ENCODE measurements at places on chromosomes 3 and 15.

DNA sequence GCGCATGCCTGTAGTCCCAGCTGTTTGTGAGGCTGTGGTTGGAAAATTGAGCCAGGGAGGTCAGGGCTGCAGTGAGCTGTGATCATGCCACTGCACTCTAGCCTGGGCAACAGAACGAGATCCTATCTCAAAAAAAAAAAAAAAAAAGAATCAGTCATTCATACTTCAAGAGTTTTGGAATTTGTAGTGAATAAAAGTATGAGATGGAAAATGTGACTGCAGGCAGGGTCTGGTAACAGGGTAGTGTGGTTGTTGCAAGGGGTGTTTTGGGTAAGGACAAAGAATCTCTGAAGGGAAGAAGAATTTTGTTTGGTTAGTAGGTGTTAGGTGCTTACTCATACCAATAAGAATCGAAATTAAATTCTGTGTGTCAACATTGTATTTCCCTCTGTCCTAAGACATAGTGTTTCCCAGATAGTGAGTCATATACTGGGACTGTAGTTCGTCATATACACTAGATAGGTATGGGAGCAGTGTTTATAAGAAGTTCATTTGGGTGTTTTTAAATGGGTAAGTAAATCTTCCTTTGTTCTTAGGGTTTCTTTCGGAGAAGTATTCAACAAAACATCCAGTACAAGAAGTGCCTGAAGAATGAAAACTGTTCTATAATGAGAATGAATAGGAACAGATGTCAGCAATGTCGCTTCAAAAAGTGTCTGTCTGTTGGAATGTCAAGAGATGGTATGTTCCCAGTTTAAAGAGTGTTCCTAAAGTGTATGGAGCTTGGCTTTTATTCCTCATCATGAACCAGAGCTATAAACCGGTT, 14.2 kb downstream of the NR1D2 start:
- DNase-seq: no peak

DNA sequence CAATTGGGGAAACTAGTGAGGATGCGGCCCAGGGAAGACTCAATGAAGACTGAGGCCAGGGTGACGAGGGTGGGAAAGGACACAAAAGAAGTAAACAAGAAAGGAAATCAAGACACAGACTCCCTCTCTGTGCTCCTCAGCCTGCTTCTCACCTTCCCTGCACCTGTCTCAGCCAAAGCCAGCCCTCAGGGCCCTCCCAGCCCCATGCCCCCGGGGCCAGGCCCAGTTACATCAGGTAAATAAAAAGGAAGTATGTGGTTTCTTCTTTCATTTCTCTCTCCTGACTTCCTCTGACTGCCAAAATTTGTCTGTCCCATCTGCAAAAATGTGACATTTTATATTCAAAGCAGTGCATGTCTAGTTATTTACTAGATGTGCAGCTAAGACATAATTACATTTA, 328.0 kb downstream of the UACA start:
- no peak for DNase-seq

DNA sequence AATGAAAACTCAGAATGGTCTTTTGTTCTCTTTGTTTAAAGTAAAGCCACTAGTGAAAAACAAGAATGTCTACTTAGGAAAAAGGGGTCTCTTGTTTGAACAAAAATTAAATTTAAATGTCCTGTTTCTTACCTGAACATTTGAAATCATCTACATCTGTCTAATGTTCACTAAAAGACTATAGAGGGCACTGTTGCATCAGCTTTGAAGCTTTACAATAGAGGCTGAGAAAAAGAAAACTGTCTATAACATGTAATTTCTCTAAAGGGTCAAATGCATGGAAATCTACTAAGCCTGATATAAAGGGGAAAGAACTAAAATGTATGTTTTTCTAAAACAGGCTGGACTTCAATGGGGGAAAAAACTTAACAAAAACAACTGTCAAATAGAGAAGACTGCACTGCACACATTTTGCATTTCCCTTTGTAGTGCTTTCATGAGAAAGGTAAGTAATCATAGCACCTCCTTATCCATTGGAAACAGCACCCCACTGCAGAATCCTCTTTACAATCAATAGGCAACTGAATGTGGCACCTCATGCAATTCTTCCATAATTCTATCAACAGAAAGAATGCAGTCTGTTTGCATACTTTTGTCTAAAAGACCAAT, 26.3 kb downstream of the DPH6 start:
- no peak for DNase-seq

DNA sequence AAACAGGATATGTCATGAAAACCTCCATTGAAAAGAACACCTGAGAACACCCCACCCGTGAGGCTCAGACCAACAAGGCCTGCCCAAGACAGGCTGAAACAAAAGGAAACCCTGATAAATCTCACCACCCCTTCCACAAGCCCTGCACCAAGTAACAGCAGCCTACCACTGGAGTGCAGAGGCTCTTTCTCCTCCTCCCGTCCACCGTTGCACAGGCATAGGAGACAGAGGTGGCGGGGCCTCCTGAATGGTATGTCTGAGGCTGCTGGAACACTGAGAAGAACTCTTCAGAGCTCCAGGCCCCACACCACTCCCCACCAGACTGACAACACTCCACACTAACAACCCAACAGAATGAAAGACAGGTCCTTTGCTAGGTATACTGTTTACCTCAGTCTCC, 21.4 kb downstream of the CHDH start:
- DNase-seq: no peak

DNA sequence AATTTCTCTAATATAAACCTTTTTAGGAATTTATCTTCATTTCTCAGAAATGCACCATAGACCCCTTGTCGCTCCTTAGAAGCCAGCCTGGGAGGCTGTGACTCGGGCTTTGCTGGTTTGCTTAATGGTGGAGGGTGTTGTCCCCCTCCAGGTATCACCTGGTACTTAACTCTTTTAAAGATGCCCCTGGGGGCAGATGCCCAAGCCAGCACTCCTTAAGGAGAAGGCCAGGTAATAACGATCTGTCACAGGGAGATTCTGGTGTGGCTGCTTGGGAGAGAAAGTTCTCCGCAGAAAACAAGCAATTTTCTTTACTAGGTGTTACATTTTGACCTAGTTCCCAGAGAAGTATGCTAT, 22.3 kb downstream of the EHD4 start:
- DNase-seq: no peak

DNA sequence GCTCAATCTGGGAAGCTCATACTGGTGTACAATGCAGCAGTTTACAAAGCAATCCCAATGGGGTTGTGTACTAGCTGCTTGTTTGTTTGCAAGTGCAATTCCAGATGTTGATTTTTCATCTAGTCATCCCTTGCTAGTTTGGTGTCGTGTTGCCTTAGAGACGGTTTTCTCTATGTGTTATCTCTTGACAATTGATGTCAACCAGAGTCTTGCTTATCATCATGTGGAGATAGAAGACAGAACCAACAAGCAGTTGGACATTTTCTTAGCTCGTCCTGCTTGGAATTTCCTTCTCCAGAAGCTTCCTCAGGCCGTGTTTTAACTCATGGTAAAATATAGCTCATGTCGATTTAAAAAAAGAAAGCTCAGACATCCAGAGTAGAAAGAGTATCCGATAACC, 262.0 kb upstream of the KCNH8 start:
- no peak for DNase-seq

DNA sequence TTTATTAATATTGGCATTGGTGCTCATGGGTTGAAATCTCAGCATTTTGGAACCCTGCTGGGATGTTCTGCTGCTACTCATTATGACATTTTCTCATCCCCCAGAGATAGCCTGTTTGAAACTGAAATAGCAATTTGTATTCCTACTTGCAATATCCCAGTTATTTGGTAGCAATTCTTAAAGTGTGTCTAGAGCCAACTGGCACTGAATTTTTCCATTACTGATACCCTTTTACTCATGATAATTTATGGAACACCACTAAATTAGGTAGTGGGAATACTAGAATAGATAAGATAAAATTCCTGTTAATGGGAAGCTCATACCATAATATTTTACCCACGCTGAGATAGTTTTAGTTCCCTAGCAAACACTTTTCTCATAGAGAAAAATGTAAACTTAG, 309.3 kb downstream of the SV2B start:
- DNase-seq: no peak

DNA sequence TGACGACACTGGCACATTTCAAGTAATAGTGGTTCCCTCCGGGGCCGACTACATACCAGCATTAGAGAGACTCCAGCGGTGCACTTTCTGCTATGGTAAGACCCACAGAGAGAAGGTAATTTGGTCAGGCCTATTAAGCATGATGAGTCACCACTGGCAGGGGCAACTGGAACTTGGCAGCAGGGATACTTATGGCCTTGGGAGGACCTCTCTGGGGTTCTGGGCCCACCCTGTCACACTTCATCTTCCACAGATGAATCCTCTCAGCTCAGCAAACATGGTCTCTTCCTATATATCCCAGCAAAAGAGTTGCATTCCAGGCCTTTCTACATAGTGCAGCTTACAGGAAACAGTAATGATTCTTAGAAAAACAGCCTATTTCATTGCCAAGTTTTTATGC, 88.0 kb downstream of the PIK3R4 start:
- DNase-seq: no peak

- DNase-seq: no peak
Observed at GRCh38 chr15:73326157-73326556, 42.6 kb downstream of the HCN4 start.

DNA sequence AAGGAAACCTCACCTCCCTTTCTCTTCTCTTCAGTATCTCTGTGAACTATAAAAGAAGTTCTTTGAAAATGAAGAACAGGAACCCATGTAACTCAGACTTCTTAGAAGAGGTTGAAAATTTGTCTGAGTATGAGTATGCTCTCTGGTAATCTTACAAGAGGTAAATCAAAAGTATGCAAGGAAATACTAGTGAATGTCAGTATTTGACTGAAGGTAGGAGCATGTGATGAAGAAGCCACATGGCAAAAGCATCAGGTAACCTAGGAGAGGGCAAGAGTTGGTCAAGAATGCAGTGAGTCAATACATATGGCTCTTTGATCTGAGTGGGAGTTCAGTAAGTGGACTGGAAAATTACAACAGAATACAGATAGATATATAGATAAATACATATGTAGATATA, 133.0 kb upstream of the NECTIN3 start:
- DNase-seq: no peak

GRCh38 chr3:119219069-119219468, 21.6 kb downstream of the B4GALT4 start:
- DNase-seq: no peak

DNA sequence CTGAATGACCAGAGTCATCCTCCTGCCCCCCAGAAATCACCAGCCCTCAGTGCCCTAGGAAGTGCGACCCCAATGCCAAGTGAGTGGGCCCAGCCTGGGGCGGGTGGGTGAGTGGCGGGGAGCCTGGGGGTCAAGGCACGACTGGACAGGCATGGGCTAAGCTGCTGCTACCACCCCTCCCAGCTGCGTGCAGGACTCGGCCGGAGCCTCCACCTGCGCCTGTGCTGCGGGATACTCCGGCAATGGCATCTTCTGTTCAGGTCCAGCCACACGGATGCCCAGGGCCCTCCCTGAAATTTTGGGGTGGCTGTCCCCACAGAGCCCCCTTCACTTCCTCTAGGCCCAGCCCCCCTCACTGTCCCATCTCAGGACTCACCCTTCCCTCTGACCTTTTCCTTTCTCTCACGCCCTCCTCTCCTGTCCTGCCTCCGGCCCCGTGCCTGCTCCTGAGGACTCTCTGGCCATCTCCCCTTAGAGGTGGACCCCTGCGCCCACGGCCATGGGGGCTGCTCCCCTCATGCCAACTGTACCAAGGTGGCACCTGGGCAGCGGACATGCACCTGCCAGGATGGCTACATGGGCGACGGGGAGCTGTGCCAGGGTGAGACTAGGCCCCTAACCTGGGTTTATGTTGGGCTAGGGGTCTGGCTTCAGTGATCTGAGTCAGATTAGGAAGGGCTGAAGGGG, 17.0 kb downstream of the NT5DC2 start:
- DNase-seq: no peak

GRCh38 chr15:51335538-51336410, 2.6 kb downstream of the CYP19A1 start:
- no peak for DNase-seq

DNA sequence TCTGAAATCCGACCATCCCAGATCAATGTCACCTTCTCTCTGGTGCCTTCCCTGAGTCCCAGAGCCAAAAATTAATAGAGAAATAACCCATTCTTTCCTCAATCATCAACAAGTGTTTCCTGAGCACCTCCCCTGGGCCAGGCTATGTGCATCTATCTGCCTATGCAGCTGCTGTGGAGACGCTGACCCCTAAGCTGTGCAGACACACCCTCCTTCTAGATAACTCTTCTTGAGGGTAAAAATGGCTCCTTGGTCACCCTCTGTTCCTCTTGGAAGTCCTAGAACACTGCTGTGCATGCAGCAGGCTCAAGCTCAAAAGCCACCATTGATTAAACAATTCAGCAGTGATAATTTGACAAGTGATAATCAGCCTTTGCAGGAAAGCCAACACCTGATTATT, 18.4 kb downstream of the CA12 start:
- DNase-seq: no peak

DNA sequence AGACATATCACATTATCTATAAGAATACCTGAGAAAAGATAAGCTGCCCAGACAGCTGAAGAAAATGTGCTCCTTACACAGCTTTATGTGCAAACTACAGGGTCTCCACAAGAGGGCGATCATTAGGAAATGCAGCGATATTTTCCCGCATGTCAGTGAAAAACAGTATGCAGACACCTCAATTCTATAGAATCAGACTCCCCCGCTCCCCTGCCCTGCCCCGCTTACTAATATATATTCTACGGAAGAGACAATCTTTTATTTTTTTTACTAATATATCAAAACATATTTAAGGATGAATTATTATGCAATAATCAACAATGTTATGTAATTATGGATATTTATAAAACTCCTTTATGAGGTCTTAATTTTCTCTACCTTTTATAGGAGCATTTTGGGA, 681.3 kb downstream of the ROBO1 start:
- peak; percentile 1 for DNase-seq

DNA sequence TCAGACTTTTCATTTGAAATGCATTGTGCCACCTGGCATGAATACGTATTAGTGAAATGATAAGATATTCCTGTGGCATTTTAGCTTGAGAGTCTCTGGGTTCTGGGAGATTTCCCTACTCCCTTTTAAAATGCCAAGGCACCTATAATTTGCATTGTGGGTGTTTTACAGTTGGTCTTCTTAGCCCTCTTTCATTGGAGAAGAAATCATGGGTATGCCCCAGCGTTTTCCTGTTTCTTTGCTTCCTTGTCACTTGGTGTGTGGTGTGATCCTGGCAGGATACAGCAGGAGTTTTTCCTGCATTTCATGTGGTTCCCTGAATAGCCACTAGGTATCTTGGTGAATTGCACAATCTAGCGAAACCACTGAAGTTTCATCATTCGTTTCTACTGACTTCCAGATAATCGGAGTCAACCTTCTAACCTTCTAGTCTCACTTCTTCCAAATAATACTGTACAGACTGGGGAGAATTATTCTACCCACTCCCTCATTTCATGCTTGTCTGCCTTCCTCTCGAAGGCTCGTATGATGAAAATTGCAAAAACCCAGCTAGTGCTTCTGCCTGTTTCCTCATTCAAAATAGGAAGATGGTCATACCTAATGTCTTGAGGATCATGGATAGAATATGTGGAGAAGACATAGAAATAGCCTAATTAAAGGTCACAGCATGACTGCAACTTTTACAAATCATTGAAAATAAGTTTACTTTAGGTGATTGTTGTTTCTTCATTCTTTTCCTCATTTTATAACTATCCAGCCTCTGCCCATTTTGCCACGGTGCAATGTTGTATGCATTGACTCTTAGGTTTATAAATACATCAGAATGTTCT, 2.6 kb downstream of the BHLHE40 start:
- DNase-seq: no peak

GRCh38 chr3:159364511-159364910, 562.7 kb downstream of the MFSD1 start:
- no peak for DNase-seq

Measured in anterior cingulate cortex (tissue), 58 donors.